Esophagus squamous epithelium (tissue), 5 donors: ENCODE measurements at places on chromosomes 4 and X. TPM values are rescaled to one million over a fixed set of nuclear protein-coding genes. Genes with fewer than 3 reads are reported as not detected.

DNA sequence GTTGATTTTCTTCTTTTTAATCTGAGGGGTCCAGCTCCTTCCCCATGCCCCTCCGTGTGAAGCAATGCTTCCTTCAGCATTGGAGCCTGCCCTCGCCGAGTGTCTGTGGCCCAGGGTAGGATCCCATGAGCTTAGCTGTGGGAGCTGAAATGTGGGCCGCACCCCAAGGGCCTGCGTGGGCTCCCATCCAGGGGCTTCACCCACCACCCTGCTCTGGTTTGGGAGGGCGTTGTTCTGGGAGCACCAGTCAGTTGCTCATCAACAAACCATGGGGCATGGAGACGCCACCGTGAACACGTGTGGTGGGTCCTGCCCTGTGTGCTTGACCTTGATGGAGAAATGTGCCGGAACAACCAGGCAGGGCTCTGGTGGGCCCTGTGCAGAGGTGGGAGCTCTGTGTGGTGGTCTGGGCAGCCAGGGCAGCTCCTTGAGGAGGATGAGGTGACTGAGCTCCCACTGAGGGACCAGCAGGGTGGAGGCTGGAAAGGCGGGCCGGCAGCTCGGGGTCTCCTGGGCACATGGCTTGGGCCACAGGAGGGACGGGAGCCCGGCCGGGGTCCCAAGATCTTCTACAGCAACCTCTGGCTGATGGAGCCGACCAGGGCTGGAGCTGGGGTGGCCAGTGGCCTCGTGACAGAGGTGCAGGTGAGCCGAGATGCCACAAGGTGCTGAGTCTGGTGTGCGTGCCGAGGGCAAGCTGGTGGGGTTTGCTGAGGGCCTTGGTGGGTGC lies 39.6 kb upstream of the NKX1-1 start:
- DNase-seq, result no peak

GRCh38 chrX:130895299-130895698 lies 7.7 kb downstream of the ENOX2 start:
- DNase-seq, result no peak

- DNase-seq, result no peak
Observed at GRCh38 chr4:115128037-115128436, 14.6 kb upstream of the NDST4 start.

DNA sequence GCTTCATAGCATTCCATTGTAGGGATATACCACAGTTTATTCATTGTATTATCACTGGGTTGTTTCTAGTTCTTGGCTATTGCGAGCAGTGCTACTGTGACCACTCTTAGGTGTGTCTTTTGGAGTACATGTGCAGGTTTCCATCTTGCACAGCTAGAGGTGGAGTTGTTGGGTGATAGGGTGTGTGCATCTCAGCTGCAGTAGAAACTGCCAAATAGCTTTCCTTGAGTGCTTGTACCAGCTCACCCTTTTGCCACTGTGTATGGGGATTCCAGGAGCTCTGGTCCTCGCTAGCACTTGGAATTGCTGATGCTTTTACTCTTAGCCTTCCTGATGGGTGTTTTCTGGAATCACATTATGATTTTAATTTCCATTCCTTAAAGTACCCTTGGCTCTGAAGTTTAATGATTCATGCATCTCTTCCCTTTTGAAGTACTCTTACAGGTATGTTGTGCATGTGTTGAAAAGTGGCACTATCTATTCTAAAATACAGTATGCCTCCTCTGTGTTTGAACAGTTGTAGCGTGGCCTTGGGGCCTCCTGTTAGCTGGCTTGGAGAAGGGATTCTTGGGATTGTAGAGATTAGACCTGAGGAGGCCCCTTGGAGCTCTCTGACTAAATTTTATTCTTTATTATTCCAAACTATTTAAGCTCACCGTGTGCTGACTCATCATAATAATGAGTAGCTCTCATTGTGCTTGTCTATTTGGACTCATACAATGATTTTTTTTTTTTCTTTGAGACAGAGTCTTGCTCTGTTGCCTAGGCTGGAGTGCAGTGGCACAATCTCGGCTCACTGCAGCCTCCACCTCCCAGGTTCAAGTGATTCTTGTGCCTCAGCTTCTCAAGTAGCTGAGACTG lies 38.4 kb downstream of the HTT start:
- no peak for DNase-seq

TMEM192 gene
- 11.3 TPM for total RNA-seq

TNMD gene
- not detected for total RNA-seq

DNA sequence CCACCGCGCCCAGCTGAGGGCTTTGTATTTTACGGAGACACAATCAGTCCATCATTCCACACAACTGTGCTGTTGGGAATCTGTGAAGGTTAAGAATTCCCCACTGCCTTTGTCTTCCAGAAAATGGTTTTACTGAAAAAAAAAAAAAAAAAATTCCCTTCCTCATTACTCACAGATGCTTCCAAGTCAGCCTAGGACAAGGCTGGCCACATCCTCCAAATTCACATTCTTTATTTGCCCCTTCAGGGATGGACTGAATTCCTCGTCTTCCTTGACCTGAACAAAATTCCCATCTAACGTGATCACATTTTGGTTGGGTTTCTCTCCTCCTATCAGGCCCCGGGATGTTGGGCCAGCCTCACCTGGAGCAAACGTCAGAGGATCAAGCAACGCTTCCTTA lies 130.3 kb downstream of the DHRSX start:
- DNase-seq, result no peak

- no peak for DNase-seq
Observed at GRCh38 chr4:86529436-86529835, 64.7 kb upstream of the PTPN13 start.

- DNase-seq, result no peak
Observed at GRCh38 chr4:88999392-88999930, 57.5 kb downstream of the FAM13A start.

DNA sequence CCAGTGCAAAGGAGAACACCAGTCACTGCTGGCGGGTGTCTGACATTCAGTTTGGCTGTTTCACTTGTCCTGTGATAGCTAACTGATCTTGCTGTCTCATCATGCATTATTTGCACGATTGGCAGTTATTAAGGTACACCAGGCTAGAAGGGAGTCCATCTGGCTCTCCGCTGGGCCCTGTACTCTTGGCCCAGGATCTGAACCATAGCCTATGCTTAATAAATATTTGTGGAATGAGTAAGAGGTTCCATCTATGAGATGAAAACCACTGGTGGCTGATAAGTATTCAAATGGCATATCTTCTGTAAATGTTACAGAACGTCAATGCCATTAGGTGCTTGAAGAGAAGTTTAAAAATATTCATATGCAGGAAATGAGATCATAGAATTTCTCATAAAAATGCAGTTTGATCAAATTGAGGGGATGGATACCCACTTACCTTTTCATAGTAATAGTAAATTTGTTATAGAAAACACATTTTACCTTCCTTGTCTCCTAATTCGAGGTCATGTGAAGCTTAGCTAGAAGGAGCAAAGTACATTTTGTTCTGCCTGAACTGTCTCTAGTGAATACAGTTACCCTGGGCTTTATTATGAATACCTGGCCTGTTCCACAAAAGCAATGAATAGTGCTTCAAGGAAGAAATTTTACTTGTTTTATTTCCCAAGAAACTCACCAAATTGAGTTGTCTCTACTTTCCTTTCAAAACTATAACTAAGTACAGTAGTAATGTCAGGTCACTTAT lies 213.5 kb downstream of the CBR4 start:
- DNase-seq, result no peak

GRCh38 chr4:138741766-138742377 lies 273.7 kb upstream of the NOCT start:
- no peak for DNase-seq

GRCh38 chr4:171378323-171378722 lies 434.9 kb upstream of the GALNTL6 start:
- DNase-seq, result no peak

SMIM43 gene
- not detected for total RNA-seq

DNA sequence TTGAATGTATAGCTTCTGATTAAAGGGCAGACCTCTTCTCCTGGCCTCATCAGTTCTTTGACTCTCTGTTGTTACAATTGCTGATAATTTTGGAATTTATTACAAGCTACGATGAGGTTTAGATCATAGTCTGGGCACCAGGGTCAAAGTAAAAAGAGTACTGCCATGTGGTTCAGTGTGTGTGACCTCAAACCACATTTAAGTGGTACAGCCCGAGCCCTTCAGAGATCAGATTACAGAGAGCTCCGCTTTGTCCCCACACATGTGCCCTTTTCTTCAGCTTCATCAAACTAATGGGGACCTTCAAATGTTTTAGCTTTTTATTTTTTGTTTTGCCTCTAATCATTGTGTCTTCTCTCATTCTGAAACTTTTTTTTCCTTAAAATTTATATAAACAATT lies 37.1 kb downstream of the SPANXN2 start:
- no peak for DNase-seq

DRD5 gene
- total RNA-seq, result not detected

PRSS12 gene
- 9.2 TPM for total RNA-seq

TMEM271 gene
- total RNA-seq, result not detected

OPHN1 gene
- total RNA-seq, result 3.0 TPM

- no peak for DNase-seq
Observed at GRCh38 chr4:24244663-24245490, 339.5 kb downstream of the DHX15 start.

DNA sequence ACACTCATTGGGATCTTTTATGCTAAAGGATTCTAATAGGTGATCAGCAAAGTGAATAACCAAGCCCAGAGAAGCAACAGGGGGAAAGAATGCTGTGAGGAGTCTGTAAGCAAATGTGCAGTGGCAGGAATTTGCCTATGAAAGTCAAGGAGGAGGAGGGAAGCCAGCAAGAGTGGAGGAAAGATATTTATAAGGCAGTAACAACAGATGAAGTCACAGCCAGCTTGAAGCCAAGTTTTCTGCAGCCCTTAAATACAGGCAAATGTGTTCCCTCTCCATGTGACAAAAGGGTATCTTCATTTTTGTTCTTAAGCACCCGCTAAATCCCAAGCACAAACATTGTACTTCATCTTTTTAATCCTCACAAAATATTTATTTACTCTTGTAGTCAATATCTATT lies 275.0 kb upstream of the CLNK start:
- DNase-seq, result no peak

DNA sequence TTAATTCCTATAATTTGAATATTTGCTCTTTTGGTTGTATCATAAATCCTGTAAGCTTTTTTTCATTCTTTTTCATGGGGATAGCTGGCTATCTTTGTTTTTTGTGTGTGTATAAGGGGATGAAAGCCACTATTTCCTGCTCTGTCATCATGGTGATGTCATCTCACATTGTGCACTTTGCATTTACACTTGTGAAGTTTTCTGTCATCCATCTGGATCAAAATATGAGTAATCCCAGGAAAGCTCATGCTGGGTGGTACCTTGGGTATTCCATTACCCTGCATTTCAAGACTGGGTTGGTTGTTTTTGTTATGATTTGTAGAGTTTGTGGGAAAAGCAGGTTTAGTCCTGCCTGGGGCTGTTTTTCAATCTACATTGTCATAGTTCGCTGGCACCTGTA lies 367.3 kb downstream of the CHIC1 start:
- DNase-seq, result no peak

DNA sequence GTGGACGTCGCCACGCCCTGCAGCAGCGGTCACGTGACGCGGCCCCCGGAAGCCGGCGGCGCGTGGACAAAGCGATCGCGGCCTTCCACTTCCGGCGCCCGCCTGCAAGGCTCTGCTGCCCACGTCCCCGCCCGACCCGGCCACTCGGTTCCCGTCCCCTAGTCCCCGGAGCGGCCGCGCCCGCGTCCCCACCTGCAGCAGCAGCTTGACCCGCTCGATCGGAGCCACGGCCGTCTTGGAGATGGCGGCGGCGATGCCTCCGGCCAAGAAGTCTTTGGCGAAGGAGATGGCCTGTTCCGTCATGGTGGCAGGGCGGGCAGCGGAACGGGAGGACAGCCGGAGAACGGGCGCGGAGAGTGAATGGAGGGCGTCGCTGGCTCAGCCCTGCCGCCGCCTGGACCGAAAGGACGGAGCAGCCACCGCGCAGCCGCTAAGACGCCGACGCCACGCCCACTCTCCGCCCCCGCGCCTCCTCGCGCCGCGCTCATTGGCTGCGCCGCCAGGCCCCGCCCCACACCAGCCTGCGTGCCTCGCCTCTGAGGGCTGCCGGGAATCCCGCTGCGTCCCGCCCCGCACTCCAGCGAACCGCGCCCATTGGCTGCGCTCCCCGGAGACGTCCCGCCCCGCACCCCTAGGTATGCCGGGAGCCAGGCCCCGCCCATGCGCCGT lies at the start of gene SLC25A6:
TSS of gene SLC25A6 (minus strand) at position 407 of the 669 bp plus-strand sequence. CDS start at position 303, 104 bp downstream.
- DNase-seq, result no peak

XAGE1A gene
- not detected for total RNA-seq

GRCh38 chr4:99946356-99947189 lies at the start of gene DNAJB14:
Gene DNAJB14 (minus strand): TSS chr4:99946618. CDS start chr4:99946571, 47 bp downstream.
- peak; percentile 37 for DNase-seq

GRCh38 chr4:73028621-73029020 lies 40.9 kb downstream of the COX18 start:
- DNase-seq, result no peak

DNA sequence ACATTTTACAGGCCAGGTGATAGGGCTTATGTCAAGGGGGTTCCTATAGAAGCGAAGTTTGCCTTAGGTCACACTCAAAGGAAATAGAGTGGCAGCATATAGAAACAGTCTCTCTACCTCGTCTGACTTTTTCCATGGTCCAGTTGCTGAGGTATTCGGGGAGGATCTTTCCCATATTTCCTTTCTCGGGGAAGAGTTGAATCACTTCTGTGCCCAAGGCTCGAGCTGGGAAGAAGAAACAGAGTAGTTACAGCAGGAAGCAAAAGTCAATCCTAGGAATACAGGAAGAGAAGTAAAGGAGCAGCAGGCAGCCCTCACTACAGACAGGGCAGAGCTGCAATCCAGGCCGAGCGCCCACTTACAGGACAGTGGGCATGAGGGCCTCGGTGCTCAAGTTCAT lies 26.7 kb upstream of the ELF4 start:
- no peak for DNase-seq

SPANXA2 gene
- total RNA-seq, result not detected

SSX2B gene
- total RNA-seq, result not detected

DNA sequence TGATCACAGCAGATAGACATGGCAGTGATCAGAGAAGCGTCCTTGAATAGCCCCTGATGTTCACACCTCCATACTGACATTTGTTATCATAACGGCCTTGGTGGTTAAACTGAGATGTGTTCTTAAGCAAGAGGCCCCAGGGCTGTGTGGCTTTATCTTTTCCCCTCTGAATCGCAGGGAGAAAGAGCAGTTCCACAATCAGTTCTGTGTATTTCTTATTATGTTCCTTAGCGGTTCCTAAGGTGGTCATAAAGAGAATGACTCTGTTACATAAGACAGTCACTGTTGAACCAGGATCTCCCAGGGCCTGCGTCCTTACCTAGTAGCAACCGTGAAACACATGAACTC lies 52.8 kb upstream of the CBR4 start:
- no peak for DNase-seq

- no peak for DNase-seq
Observed at GRCh38 chr4:115883847-115884246, 770.4 kb upstream of the NDST4 start.
